Activated T-helper 17 cell treated with anti-CD3 and anti-CD28 coated beads, Interleukin-2, amount 50 U/mL, for 72 hours (primary cell): ENCODE measurements at places on chromosomes 2 and 18. TPM values are rescaled to one million over a fixed set of nuclear protein-coding genes. Genes with fewer than 3 reads are reported as not detected.

The LYG2 gene
- total RNA-seq = not detected

The FIGN gene
- total RNA-seq = not detected

The ARMC9 gene
- 1.6 TPM for total RNA-seq

DNA sequence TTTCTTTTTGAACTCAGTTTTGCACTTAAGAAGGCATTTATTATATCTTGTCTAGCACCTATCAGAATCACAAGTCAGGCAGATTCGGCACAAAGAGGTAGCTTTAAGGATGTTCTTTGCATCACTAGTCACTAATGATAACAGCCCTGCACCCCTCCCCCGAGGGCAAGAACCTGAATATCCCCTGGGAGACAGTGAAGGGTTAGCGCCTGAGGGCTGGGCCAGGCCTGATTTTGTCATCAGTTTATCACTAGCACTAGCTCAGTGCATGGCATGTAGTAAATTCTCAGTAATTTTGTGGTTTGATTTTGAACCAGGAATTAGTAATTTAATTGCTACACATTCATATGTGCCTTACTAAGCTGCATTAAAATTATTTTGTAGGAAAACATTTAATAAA lies 23.9 kb upstream of the HS6ST1 start:
- ATAC-seq = no peak

GRCh38 chr2:190065839-190066238 lies 3.3 kb upstream of the MSTN start:
- no peak for ATAC-seq

GRCh38 chr2:145220496-145220895 lies 700.6 kb upstream of the ZEB2 start:
- no peak for ATAC-seq

DNA sequence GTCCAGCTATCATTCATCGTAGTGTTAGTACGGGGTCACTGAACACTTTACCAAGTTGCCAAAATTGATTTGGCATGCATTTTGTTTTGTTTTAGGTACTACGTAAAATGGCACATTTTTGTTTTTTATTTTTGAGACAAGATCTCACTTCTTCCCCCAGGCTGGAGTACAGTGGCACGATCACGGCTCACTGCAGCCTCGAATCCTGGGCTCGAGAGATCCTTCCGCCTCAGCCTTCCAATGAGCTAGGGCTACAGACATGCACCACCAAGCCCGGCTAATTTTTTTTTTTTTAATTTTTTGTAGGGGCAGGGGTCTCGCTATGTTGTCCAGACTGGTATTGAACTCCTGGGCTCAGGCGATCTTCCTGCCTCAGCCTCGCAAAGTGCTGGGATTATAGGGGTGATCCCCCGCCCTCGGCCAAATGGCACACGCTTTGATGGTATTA lies 786 bp downstream of the TAF1B start:
- ATAC-seq = peak; percentile 22

DNA sequence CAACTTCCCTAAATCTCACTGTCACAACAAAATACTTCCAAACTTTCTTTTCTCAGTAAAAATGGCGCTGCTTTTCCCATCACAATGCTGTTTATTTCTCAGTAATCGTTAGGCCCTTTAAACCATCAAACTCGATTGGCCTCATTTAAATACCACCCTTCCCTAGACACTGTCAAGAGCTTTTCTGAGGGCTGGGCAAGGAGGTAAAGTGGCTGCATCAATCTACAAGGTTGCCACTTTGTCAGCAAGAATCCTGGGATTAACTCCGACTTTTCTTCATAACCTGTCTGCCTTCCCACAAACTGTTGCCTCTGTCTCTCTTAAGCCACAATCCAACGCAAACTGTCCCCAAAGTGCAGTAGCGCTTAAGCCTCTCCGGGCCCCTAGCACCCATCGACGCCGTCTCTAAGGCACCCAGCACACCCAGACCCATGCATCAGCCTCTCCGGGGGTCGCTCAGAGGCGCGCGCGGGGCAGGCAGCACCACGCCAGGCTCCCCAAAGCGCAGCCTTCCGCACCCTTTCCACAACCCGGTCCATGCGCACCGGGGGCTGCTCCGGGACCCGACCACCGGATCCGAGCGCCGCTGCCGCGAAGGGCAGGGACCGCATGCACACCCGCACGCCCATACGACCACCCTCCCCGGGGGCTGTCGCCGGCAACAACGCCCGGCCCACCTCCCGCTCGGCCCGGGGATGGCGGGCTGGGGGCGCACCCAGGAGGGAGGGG lies 683 bp downstream of the MBOAT2 start:
- no peak for ATAC-seq

DNA sequence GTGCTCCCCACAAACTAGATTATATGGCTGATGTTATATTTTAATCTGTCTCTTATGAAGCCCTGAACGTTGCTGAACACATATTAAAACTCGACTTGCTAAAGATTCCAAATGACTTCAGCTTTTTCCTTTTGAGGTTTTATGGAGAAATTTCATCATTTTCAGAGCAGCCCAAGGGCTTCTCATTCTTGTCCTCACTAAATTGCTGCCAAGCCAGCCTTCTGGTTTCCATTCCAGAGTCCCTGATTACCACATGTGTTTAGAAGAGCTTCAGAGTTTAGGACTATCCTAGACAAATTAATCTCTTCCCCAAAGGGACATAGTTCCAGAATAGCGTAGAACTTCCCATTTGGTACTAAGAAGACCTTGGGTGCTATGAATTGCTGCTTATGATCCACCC lies 77.8 kb upstream of the CCDC195 start:
- no peak for ATAC-seq

DNA sequence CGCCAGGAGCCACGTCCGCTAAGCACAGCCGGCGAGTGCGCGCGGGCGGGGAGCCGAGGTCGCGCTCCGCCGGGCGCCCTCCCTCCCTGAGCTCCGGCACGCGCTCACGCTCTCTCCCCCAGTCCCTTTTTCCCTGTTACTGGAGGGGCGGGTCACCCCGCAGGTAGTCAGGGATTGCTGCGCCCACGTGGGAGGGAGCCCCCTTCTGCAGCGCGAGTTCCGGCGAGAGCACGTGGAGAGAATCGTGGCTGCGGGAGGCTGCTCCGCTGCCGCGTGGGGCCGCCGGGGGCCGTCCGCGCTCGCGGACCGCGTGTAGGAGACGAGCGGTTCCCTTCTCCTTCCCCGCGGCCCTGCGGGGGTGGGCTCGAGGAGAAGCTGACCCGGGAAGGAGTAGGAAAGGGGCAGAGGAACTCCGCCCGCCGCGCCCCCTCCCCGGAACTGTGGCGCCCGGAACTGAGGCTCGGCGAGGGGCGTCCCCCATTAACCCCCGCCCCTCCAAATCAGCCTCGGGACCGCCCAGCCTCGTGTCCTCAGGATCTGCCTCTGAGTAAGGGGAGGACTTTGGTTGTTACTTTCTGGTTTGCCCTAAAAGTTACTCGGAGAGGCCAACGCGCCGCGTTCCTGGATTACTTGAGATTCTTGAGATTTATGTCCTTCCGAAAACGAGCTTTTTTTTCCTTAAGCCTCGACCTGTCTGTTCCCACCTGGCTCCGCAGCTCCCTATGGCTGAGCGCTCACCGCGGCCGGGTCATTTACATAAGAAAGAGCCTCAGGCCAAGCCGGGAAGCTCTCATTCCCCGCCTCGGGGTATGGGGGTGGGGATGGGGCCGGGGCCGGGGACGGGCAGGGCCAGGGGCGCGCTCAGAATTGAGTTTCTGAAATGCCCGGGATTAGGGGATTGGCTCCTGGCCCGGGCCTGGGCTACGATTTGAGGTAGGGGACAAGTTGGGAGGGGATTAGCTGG lies 1.1 kb downstream of the HK2 start:
- peak; percentile 60 for ATAC-seq

GRCh38 chr18:59140302-59140885 lies 710 bp downstream of the SEC11C start:
- no peak for ATAC-seq

- ATAC-seq = no peak
These were observed 153.8 kb downstream of the AQP4 start for GRCh38 chr18:26711756-26712155.

DNA sequence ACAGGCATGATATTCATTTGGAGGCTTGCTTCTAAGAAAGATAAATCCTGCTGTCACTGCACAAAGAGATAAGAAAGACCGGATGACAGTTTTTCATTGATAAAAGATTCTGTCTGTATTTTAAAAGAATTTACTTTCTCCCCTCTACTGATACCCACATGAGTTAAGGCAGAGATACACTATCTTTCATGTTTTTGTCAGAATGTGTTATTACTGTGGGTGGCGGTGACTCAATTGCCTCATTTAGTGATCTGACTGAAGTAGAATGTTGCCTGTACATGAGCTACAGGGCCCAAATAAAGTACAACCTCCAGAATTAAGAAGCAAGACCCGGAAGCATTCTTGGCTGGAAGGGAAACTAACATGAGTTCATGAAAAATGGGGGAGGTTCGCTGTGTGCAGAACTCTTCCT lies 480.0 kb downstream of the SLC4A3 start:
- no peak for ATAC-seq

GRCh38 chr2:121255358-121255757 lies 29.6 kb downstream of the TFCP2L1 start:
- no peak for ATAC-seq
